Pulmonary artery endothelial cell (primary cell): ENCODE measurements at places on chromosomes 13 and 19.

DNA sequence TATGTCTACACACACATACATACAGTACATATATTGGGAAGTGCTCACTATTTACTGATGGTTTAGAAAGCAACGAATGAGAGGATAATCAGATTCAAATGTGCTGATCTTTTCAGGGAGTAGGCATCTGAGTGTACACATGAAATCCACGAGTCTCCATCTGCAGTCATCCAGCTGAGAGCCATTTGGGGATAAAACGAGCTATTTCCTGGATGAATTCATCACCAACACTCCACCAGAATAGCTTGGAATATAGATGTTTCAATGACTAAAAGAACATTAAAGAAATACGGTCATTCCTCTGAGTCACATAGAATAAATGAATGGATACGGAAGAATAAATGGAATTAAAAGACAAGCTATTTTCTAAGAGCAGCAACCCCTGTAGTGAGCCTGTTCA lies 721.6 kb upstream of the ARGLU1 start:
- no peak for DNase-seq

DNA sequence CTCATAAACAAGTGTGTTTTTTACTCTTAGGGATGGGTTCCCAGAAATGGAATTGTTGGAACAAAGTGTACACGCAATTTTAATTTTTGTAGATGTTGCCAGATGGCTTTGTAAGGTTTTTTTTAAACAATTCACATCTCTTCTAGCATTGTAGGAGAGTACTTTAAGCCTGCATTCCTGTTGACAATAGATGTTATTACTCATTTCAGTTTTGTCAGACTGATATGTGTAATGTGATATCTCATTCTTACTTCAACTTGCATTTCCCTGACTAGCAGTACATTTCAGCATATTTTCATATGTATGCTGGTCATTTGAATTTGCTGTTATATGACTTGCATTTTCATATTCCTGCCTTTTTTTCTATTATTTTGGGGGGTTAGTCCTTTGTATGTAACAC lies 186.6 kb upstream of the SLITRK6 start:
- no peak for DNase-seq

DNA sequence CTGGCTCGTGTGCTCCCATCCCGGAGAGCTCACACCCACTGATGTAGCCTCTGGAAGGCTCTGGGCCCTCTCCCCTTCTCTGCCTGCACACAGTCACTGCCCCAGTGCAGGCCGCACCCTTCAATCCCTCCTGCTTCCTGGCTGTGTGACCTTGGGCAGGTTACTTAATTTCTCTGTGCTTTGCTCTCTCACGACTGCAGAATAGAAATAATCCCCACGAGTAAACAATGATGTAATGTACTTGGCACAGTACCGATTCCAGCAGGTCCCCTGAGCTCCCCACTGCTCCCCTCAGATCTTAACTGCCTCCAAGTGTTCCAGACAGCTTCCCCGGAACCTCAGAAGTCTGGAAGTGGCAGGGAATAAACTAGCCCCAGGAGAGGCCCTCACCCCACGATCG lies 16.1 kb downstream of the LIG1 start:
- no peak for DNase-seq

DNA sequence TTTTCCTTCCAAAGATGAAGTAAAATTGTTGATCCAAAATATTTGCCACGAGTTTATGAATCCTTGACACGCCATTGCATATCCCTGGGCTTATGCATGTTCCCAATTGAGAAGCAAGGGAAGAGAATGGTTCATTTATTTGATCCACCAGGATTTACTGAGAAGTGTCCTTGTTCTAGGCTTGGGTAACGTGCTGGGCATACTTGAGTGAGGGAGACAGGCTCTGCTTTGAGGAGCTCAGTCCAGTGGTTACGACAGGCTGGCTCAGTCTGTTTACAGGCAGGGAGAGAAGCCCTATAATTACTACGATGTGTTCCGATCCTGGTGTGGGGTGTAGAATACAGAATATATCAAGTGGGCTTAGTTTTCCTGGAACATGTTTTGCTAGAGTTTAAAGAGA lies 6.3 kb upstream of the PNMA8C start:
- DNase-seq, result no peak
